Hematopoietic multipotent progenitor cell treated with erythropoietin and hydrocortisone succinate and interleukin-3 and kit ligand, for 4 days (in vitro differentiated cells): ENCODE measurements at places on chromosomes 2 and 18.

DNA sequence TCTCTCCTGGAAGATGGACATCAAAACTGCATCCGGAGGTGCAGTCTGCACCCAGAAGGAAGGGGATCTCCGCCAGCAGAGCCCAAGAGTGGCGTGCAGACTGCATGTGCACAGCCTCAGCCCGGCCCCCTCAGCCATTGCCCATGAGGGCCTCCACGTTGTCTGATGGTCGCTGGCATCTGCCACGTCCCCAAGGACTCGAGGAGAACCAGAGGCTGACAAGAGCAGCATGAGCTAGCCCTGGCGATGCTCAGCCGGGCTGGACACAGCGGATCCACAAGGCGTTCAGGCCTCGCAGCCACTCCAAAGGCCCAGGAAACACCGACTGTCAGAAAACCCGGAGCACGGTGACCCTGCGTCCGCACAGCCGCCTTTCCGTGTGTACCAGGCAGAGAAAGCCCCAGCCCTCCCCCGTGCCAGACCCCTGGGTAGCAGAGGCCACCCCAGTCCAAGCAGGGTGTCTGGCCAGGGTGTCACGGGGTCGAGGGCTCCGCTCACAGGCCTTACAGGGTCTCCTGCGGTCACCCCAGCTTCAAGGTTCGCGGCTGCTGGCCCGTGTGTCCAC lies 48.3 kb downstream of the SLC66A2 start:
- DNase-seq, result no peak

GRCh38 chr2:129056309-129056958 lies 737.8 kb upstream of the HS6ST1 start:
- DNase-seq, result no peak

- no peak for DNase-seq
Measured at GRCh38 chr2:143486976-143487375, 357.8 kb downstream of the ARHGAP15 start.

DNA sequence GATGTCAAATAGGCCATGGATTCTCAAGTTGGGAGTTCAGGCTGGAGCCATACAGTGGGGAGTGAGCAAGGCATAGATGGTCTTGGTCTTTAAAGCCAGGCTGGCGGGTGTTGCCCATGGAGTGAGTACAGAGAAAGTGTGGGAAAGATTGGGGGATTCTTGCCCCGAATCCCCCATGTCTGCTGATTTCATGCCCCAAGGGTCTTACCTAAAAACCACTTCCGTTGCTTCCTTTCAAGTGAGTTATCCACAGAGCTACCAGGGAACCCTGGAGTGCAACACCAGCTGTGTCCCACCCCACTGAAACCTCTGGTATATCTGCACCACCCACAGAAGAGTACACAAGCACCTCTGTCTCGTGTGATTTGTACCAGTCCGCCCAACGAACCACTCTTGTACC lies 31.4 kb downstream of the FHOD3 start:
- no peak for DNase-seq

GRCh38 chr18:32548688-32549087 lies 78.0 kb upstream of the GAREM1 start:
- DNase-seq, result no peak
